ENCODE measurements at places on chromosomes 2 and 18.

GRCh38 chr2:67259556-67260342, 137.4 kb upstream of the ETAA1 start:
- DNase-seq = peak; percentile 31

DNA sequence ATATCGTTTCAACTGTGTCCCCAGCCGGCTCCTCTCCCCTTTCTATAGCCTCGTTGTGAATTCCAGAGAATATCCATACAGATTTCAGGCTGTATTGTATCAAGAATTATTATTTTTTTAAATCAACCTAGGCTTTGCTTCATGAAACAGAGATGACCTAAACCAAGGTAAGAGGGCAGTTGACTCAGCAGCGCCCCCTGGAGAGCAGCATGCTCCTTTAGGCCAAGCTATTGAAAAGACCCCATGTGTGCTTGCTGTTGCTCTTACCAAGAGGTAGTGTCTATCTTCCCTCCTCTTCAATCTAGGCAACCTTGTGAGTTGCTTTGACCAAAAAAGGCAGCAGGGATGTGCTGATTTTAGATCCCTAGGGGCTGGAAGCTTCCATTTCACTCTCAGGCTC, 426.7 kb upstream of the SMIM21 start:
- no peak for DNase-seq

GRCh38 chr2:224453892-224454291, 52.0 kb upstream of the FAM124B start:
- no peak for DNase-seq

DNA sequence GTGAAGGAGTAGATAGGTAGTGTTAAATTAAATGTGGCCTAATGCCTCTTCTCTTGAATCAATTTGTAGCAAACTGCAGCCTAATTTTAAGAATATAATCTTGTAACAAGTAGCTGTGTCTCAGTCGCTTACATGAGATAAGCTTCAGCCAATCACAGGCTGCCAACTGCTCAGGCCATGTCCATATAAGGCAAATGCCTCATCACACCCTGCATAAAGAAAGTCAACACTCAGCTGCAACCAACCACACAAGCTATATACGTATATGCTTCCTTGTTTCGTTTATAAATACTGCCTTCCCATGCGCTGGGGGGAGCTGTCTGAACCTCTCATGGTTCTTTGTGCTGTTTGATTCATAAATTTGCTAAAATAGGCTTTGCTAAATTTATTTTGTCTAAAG, 476.3 kb downstream of the TRIB2 start:
- no peak for DNase-seq

DNA sequence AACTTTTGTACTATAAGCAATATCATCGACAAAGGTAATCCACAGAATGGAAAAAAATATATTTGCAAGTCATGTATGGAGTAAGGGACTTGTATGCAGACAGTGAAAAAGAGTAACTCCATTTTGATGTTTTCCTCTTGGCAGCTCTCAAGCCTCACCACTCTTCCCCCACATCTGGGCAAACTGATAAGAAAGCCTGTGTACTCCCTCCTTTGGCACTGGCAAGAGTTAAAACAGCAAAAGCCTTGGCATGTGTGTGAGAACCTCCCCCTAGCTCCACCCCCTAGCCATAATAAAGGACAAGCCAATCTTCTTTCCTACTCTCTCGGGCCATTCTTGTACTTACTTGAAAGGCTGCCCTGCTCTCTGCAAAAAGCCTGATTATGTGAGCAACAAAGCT, 335.2 kb downstream of the LRATD1 start:
- no peak for DNase-seq

DNA sequence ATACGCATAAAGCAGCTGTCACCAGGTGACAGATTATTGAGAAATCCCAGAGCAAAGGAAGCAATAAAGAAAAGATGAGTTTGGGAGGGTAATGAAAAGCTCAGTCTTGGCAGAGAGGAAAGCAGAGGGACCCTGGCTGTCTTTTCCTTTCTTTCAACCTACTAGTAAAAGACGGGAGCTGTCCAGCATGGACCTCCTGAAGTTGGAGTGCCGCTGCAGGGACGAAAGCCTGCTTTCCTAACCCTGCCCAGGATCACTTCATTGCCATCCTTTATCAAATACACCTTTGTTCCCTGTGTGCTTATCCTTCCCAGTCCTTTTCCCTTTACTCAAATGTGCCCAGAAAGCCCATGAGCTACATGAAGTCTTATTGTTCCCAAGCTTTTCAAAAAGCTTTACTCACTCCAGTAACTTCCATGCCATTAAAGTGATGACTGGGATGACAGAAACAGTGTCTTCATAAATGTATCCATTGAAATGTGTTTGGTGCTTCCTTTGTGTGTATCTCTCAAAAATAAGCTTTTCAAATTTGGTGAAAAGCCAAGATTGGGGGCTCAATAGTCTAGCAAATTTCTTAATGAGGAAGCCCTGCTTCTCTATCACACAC, 3.7 kb upstream of the SPR start:
- peak; percentile 26 for DNase-seq

GRCh38 chr2:128302011-128302743, 16.5 kb downstream of the HS6ST1 start:
- DNase-seq = no peak

GRCh38 chr2:96291751-96292150, 13.6 kb downstream of the SNRNP200 start:
- DNase-seq = no peak

GRCh38 chr18:34631093-34631966, 78.8 kb upstream of the DTNA start:
- DNase-seq = no peak

- DNase-seq = no peak
Measured at GRCh38 chr2:37391711-37392110, 47.3 kb downstream of the QPCT start.

Data from astrocyte of the cerebellum (primary cell).